Melanocyte of skin (primary cell): ENCODE measurements at places on chromosomes 7 and 10. TPM values are rescaled to one million over a fixed set of nuclear protein-coding genes. Genes with fewer than 3 reads are reported as not detected.

The CYP2W1 gene
- total RNA-seq = not detected in 2 replicates

The CTAGE8 gene
- 0.31 and 0.33 TPM in 2 replicates for total RNA-seq

The MEIG1 gene
- total RNA-seq = not detected in 2 replicates

The APBB1IP gene
- total RNA-seq = not detected in 2 replicates

The ADK gene
- total RNA-seq = 18.6 and 22.5 TPM in 2 replicates

The NRAP gene
- total RNA-seq = under 0.01 TPM in 2 replicates

The PIK3AP1 gene
- total RNA-seq = under 0.01 TPM in 2 replicates

The ADAM22 gene
- total RNA-seq = 1.2 and 3.3 TPM in 2 replicates

The EDRF1 gene
- 27.0 and 33.8 TPM in 2 replicates for total RNA-seq

The CCDC172 gene
- total RNA-seq = not detected in 2 replicates

The CAV1 gene
- total RNA-seq = 43.4 and 122 TPM in 2 replicates
